ENCODE measurements at places on chromosomes 1 and 21.

DNA sequence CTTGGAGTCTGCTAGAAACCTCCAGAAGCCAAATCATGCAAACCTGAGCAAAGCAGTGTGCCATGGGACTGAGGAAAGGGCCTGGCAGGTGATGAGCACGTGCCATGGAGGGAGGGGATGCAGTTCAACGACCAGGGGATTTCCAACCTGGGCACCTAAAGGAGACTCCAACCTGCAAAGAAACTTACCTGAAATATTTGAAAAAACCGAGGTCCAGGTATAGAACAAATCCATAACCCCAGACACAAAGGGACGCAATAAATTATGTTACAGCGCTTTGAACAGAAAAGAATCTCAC is 8.9 kb downstream of the UBASH3A start:
- no peak for DNase-seq

DNA sequence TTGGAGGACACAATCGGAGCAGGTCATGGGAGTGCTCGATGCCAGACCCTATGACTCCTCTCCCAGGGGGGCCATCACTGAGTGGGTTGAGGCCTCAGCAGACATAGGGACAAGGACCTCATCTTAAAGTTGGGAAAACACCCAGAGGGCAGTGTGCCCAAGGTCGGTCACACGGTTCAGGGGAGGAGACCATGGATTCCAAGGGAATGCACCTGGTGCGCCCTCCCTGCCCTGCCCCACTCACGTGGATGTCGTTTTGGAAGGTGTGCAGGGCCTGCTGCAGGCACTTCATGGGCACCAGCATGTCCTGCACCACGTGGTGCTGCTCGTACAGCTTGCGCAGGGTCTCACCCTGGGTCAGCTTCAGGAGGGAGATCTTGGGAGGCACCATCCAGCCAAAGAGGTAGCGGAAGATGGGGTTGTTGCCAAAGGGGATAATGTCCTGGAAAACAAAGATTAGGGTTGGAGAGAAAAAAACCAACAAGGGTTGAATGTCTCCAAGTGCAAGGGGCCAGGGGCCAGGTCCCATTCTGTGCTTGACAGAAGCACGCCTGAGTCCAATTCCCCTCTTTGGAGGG is 33.1 kb downstream of the DHCR24 start:
- no peak for DNase-seq

GRCh38 chr1:204567071-204567470 is 50.9 kb downstream of the MDM4 start:
- DNase-seq = no peak

DNA sequence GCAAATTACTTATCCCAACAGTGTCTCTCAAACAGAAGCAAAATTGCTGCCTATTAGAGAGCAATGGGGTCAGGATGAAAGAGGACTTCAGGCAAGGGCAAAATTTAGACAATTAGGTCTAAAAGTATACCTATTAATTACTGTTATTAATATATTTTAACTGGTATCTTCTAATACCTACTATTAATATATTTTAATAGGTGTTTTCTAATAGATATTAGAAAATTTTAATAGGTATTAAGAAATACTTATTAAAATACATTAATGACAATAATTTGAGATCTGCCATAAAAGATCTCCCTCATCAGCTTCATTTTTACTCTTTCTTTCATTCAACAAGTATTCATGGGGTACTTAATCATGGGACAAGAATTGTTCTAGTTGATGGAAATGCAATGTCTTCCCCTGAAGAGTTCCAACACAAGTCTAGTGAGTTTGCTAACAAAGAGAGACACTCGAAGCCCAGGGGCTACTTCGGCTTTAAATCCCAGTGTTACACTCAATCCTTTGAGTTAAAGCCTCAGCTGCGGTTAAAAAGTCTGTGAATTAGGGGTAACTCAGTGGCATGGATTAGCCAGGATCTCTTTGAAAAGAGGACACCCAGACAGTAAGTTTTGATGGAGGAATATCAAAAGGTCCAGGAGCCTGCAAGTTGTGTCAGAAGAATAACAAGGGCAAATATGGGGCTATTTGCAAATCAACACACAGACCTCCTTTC is 44.1 kb downstream of the STYXL2 start:
- no peak for DNase-seq

DNA sequence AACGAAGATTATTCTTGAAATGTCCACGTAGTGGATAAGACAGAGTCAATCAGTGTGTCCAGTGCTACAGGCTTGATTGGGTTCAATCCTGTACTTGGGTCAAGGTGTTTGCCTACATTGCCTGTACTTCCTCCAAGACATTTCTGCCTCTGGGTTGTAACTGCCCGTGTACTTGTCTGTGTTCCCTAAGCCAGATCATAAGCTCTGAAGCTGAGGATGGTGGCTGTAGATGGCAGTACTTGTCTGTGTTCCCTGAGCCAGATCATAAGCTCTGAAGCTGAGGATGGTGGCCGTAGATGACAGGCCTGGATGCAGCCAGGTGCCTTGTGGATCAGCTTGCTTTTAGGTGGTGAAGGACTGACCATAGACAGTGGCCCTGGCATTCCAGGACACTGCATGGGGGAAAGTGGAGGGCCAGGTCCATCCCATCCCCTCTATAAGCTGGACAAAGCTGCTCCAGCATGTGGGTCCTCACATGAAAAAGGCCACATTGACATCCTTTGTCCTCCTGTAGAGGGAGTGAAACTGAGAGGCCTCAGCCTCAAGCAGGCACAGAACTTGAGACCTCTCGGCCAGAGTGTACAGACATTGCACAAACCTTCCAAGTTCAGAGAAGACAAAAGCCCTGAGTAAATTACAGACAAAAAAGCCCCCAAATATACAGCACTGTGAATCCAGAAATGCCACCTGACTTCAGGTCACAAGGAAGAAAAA is 2.0 kb upstream of the SRM start:
- DNase-seq = no peak

Measured in esophagus squamous epithelium (tissue), 5 donors.